ENCODE measurements at places on chromosomes 6 and 20.

- no peak for DNase-seq
These were observed 319.0 kb downstream of the LRFN2 start for GRCh38 chr6:40268166-40268565.

DNA sequence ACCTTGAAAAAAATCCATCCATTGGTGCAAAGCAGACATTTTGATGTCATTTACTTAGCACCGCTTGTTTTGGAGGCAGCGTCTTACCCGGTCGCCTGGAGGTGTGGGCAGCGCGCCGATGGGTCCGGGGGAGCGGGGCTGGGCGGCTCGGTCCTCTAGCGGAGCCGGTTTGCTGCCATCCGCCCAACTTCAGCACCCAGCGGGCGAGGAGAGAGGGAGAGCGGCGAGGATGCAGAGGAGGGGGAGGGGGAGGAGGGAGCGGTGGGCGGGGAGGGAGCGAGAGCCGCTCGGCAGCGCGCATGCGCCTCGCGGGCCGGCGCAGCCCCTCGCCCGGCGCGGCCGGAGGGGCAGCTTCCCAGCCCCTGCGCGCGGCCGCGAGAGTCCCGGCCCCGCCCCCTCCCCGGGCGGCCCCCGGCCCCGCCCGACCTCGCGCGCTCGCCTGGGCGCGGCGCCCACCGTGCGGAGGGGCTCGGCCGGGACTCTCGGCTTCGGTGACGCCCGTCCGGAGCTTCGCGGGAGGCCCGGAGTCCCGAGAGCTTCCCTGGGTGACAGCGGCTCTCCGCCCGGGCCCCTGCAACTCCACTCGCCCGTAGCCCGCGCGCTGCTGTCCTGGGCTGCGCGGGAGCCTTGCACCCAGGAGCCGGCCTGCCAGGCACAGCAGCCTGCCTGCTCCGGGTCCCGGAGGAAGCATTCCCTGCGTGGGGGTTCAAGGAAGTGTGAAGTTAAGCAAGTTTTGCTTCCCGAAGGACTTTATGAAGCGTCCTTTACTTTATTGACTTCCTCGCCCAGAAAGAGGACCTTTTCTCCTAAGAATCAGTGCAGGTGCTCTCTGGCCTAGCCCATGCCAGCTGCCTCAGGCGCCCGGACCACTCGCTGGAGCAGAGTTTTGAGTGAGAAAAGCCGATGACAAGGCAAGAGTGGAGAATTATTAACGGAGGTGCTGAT is at the start of gene RGS17:
TSS of gene RGS17 (minus strand) at position 246 of the 945 bp plus-strand sequence. CDS start 87,264 bp downstream, outside the sequence.
- no peak for DNase-seq

DNA sequence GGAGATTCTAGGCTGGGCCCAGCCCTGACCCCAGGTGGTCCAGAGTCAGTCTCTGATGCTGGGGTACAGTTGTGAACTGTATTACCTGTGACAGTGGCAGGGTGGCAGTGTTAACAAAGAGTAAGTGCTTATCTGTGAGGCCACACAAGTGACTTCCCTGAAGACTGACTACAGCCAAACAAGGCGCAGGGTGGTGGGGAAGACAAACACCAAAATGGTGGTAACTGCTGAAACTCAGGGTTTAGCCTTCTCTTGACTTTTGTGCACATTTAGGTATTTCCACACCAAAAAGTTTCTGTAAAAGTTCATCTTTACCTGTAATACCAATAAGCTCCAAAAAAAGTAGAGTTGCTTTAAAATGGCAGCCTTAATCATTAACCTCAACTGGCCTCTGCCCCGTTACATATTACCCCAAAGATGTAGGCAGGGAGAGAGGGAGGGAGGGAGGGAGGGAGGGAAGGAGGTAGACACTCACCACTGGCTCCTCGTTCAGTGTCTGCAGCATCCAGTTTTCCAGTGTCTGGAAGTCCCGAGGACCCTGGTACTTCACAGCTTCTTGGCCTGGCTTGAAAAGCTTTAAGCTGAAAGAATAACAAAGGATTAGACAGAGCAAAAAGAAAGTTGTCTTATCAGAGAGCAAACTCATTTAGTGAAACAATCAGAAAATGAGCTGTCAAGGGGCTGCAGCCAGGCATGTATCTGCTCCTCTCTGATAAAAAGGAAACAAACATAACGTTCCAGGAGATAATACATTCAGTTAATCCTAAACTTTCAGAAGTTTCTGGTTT is 11.3 kb downstream of the TXNDC5 start:
- DNase-seq = no peak

- no peak for DNase-seq
These were observed 15.7 kb upstream of the CST7 start for GRCh38 chr20:24933266-24933908.

- peak; percentile 10 for DNase-seq
These were observed 7.4 kb upstream of the INSM1 start for GRCh38 chr20:20360464-20360863.

GRCh38 chr20:24720957-24721356 is 228.1 kb upstream of the CST7 start:
- no peak for DNase-seq

DNA sequence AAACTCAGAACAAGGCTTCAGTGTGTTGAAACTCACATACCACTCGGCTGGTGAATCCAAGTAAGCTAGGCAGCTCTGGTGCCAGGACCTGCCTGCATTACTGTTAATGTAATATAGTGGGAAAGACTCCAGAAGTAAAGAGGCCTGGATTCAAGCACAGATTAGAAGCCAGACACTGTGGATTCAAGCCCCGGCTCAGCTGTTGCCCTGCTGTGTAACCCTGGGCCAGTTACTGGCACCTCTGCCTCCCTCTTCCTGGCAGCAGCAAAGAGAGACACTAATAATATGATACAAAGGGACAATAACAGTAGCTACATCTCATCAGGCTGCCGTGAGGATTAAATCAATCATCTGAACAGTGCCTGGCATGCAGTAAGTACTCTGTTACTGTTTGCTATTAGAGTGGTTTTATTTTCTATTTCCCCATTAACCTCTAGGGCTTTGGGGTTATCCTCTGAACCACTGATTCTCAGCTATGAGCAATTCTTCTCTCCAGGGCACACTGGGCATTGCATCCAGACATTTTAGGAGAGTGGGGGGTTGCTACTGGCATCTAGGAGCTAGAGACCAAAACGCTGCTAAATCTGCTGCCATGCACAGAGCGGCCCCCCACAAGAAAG is 92.9 kb downstream of the ZMYND8 start:
- no peak for DNase-seq

- DNase-seq = no peak
These were observed 116.0 kb downstream of the PXDC1 start for GRCh38 chr6:3635482-3635881.

DNA sequence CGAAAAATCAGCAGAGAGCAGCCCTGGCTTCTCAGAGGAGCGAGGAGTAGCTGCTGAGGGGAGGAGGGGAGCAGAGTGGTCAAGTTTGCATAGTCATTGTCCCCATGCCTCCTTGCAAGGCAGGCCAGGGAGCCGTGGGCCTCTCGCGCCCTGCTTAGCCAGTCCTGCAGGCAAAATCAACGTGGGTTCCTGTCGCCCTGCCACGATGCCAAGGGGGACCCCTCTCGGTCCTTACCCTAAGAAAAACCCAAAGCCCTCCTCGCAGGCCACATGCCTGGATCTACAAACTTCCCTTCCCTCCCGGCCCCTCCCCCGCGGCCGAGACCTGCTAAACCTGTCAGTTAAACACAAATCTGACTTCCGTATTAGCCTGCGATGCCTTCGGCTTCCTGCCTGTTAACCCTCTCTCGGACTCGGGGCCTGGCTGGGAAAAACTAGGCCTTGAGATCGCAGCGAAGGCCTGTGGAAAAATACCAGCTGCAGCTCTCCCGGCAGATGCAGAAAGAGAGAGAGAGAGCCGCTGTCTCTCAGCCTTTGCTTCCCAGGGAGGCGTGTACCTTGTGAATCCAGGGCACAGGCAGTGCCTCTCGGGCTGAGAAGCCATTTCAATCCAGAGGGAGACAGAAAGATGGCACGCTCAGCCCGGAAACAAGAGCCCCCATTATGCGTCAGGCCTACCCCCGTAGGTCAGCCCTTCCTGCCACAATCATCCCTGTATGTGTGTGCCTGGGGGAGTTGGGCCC is 968 bp upstream of the ZMYND8 start:
- peak; percentile 72 for DNase-seq

DNA sequence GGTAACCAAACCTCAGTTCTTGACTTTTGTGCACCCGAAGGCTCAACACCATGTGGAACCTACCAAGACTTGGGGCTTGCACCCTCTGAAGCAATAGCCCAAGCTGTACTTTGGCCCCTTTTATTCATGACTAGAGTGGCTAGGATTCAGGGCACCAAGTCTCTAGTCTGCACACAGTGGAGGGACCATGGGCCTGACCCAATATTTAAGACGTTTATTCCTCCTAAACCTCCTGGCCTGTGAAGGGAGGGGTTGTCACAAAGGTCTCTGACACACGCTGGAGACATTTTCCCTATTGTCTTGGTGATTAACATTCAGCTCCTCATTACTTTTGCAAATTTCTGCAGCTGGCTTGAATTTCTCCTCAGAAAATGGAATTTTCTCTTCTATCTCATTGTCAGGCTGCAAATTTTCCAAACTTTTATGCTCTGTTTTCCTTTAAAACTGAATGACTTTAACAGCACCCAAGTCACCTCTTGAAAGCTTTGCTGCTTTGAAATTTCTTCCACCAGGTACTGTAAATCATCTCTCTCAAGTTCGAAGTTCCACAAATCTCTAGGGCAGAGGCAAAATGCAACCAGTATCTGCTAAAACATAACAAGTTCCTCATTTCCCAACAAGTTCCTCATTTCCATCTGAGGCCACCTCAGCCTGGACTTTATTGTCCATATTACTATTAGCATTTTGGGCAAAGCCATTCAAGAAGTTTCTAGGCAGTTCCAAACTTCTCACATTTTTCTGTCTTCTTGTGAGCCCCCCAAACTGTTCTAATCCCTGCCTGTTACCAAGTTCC is 481.4 kb upstream of the BTBD3 start:
- DNase-seq = no peak

- DNase-seq = peak; percentile 9
These were observed 130.6 kb upstream of the INSM1 start for GRCh38 chr20:20237093-20237959.

GRCh38 chr20:52420805-52421204 is 229.2 kb upstream of the ZFP64 start:
- DNase-seq = no peak

DNA sequence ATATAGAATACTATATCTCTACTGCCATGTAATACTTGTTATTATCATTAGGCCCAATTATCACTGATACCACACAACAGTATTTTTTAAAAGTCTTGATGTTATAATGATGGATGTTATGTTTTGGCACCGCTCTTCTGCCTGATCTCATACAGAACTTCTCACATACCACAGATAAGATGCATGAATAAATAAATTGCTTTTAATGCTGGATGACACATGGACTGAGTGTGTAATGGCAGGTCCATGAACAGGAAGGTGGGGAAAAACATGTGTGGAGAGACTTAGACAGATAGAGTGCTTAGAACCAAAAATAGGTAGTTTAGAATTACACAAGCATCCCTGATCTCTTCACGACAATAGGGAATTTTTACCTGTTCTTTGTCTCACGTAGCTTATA is 258.4 kb upstream of the MARCKS start:
- no peak for DNase-seq

GRCh38 chr6:114055763-114056162 is 84.8 kb upstream of the HDAC2 start:
- no peak for DNase-seq

DNA sequence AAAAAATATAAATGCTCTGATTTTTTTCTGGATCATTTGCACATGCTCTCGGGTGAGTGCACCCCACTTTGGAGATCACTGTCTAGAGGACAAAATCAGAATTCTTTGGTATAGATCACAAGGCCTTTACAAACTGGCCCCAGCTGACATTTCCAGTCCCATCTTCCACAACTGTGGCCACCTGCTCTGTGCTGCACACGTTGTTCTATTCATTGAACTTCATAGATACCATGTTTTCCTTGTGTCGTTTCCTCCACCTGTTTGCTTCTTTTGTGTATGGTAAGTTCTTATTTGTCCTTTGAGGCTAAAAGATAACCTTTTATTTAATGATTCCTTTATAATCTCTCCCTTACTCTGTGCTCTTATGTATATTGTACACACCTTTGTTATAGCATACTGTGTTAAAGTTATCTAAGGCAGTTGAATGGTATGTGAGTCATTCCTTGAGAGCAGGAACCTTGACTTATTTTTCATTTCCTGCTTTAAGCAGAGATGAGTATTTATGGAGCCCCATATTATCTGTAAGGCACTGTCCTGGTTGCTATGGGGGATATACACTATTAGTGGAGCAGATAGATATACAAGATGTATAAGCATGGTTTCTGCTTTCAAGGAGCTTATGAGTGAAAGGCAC is 12.0 kb upstream of the SLC17A5 start:
- DNase-seq = no peak

GRCh38 chr6:134097114-134097707 is 44.8 kb upstream of the SLC2A12 start:
- DNase-seq = peak; percentile 59

DNA sequence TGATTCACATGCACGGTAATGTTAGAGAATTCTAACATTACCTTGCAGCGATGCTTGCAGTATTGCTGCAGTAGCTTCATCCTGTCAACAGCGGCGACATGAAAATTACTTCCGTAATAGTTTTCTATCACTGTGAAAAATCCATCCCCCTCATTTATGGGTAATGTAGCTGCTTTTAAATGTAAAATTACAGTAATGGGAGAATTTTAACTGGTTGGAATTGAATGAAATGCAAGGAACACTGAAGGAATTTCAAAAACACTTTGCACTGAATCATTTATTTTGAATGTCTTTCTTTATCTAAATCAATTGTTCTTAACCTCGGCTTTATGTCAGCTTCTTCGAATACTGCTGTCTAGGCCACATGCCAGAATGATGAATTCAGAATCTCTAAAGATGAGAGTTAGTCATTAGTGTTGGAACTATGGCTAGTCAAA is 102.4 kb upstream of the HIVEP1 start:
- no peak for DNase-seq

DNA sequence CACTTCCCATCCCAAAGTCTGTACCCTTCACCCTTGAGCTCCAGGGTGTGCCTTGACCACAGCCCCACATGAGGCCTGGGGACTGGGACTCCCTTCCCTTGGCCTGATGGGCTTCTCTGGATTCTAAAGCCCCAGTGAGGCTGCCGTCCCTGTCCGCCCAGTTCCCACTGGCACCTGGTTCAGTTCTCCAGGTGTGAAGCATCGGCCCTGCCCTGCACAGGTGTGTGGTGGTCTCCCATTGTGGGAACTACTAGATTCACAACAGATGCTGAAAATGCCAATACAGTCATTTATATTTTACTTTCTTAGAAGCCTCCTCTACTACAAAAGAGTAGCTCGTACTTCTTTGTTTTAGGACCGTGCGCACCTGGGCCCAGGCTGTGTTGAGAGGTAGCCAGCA is 72.8 kb downstream of the TTLL2 start:
- no peak for DNase-seq

DNA sequence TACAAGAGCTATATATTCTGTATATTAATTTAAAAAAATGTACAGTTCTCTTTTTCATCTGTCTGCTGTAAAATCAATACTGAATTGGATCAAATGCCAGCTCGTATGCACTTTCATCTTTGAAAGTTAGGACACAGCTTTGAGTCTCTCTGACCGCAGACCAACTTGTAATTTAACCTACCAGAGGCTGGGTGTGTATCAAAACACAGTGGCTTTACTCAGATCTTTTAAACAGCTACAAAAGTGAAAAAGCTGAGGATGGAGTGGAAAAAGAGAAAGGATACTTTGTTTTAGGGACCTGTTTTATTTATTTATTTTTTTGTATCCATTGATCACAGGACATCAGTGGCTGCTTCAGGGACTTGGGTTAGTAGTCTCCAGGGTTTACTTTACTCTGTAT is 44.1 kb downstream of the KIAA0408 start:
- no peak for DNase-seq

GRCh38 chr20:62482146-62482809 is 6.5 kb upstream of the GATA5 start:
- no peak for DNase-seq
